Activated T-helper 2 cell treated with anti-CD3 and anti-CD28 coated beads, Interferon-gamma antibody, Interleukin-2, Interleukin-4, amounts not matched to agents 10 μg/mL and 5 μg/mL and 100 μg/mL, durations not matched to agents 14 hours and 24 hours and 36 hours (primary cell): ENCODE measurements at places on chromosomes 12 and 14.

- H3K4me1 ChIP-seq, result peaks cover 5% of the 10 kb centered on the region
- no peaks in the 10 kb centered on the region for H3K36me3 ChIP-seq
- H3K4me3 ChIP-seq, result peak overlapping the region; percentile 26
- H3K27me3 ChIP-seq, result peaks cover 51% of the 10 kb centered on the region
- DNase-seq, result no peak
- H3K27ac ChIP-seq, result no peak overlapping the region
These were observed 451 bp downstream of the IRAK3 start for GRCh38 chr12:66189486-66189843.

DNA sequence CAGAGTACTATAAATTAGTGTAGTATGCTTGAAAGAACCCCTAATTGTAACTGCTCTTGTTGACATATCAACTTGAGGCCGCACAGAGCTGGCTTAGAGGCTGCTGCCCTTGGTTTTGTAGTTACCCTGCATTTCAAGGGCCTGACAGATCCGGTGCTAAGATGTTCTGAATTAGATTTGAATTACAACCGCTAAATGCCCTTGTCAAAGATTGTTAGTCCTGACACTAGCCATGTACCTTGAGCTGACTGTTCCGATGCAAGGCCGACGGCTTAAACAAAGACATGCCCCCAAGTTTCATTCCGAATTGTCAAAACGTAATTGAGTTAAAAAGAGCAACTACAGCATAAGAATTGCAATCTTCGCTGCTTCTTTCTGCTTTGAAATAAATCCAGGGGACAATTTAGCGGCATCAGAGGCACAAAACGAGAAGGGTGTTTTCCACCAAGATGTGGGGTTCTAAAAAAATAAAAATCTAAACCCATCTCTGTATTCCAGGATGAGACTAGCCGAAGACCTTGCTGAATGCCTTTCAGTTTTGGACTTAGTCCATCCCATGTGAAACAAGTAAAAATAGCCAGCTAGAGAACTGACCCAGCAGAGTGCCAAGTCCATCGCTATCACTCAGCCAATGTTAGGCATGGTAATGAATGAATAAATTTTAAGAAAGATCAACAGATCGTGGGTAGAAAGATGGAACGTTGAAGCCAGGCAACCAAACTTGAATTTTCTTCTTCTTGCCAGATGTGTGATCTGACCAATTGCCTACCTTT, 148.7 kb downstream of the DICER1 start:
- no peaks in the 10 kb centered on the region for H3K4me1 ChIP-seq
- no peak overlapping the region for H3K27ac ChIP-seq
- peaks cover 7% of the 10 kb centered on the region for H3K27me3 ChIP-seq
- no peak overlapping the region for H3K4me3 ChIP-seq
- H3K36me3 ChIP-seq, result no peaks in the 10 kb centered on the region

DNA sequence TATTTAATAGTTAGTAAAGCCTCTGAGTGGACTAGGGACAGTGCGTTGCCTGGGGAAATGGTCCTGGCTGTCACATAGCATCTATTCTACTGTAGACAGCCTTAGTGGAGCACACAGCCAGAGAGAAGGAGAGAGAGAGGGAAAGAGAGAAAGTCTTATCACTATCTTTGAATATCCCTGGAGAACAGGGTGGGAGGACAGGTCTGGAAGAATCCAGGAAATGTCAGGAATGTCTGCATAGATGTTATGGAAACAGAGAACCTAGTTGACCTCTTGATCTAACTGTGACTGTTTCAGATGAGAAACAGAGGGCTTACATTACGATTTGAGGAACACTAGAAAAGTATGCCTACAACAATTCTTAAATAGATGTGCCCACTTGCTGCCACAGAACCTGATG, 92.8 kb downstream of the SLC15A5 start:
- H3K4me1 ChIP-seq, result no peaks in the 10 kb centered on the region
- H3K27me3 ChIP-seq, result no peaks in the 10 kb centered on the region
- H3K4me3 ChIP-seq, result no peak overlapping the region
- no peak overlapping the region for H3K27ac ChIP-seq

DNA sequence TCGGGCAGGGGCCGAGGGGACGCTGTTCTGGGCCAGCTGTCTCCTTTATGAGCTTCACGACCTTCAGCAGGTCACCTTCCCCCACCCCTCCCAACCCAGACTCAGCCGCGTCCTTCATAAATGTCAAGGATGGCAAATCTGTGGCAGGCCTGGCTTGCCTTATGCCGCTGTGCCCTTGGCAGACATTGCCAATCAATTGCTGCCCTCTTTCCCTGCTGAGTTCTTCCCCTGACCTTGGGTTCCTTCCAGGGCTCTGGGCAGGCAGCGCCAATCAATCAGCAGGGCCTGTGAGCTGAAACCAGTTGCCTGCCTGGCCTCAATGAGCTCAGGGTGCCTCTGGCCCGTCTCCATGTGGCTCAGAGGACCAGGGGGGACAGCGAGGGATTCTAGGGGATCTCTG, 7.7 kb downstream of the FAM222A start:
- no peak for DNase-seq
- peaks cover 32% of the 10 kb centered on the region for H3K27me3 ChIP-seq
- H3K4me1 ChIP-seq, result no peaks in the 10 kb centered on the region
- H3K4me3 ChIP-seq, result no peak overlapping the region
- no peak overlapping the region for H3K27ac ChIP-seq
- no peaks in the 10 kb centered on the region for H3K36me3 ChIP-seq

- H3K36me3 ChIP-seq, result no peaks in the 10 kb centered on the region
- no peak for DNase-seq
- H3K4me3 ChIP-seq, result no peak overlapping the region
- no peaks in the 10 kb centered on the region for H3K27me3 ChIP-seq
These were observed 220.5 kb downstream of the BCAT1 start for GRCh38 chr12:24728366-24728765.

DNA sequence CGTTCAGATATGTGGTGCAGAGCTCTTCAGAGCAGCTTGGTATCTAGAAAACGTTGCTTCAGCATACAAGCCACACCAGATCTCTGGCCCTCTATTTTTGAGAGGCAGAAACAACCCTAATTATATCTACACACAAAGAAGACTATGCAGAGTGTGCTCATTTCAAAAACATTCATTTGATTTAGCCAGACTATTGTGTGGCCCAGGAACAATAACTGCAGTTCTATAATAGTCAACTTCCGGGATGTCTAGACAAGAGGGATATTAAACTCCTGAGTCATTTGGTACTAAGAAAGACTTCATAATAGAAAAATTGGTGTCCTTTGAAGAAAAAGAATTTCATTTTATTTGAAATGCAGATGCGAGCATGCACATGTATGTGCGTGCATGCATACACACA, 153.8 kb downstream of the PELI2 start:
- no peaks in the 10 kb centered on the region for H3K36me3 ChIP-seq
- no peaks in the 10 kb centered on the region for H3K4me1 ChIP-seq
- no peak overlapping the region for H3K27ac ChIP-seq
- no peaks in the 10 kb centered on the region for H3K27me3 ChIP-seq
- no peak for DNase-seq

- no peak overlapping the region for H3K4me3 ChIP-seq
- H3K4me1 ChIP-seq, result peaks cover 4% of the 10 kb centered on the region
- no peaks in the 10 kb centered on the region for H3K36me3 ChIP-seq
- H3K27me3 ChIP-seq, result peaks cover 25% of the 10 kb centered on the region
These were observed 13.7 kb downstream of the OR6J1 start for GRCh38 chr14:22630486-22630885.

GRCh38 chr12:58169826-58170225, 228.5 kb downstream of the ATP23 start:
- H3K4me3 ChIP-seq, result no peak overlapping the region
- H3K27ac ChIP-seq, result no peak overlapping the region
- no peak for DNase-seq
- H3K4me1 ChIP-seq, result no peaks in the 10 kb centered on the region
- peaks cover 3% of the 10 kb centered on the region for H3K27me3 ChIP-seq

DNA sequence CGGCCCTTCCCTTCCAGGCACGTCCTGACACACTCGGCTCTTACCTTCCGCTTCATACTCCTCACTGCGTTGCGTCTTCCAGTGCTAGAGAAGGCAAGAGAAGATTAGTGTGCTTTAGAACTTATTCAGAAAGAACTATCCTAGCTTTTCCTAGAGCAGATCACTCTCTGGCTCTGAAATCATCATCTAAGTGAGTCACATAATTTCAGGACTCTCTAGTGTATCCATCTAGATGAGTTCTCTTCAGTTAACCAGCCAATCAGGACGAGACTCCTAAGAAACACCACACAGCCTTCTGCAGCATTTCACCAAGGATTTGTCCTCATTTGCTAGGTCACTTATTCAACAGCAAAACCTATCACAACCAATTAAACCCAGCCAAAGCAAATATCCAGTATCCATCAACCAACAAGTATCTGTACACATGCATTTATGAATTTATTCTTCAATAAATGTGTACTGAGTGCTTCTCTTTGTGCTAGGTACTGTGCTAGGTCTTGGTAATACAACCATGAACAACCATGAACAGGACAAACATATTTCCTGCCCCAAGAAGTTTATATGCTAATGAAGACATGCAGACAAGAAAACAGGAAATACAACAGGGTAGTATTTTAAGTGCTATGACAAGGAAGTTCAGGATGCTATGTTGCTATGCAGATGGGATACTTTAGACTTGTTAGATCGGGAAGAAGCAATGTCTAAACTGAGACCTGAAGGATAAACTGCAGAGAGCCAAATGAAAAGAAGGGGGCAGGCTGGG, 52.1 kb downstream of the NIN start:
- peaks cover 27% of the 10 kb centered on the region for H3K36me3 ChIP-seq
- peaks cover 18% of the 10 kb centered on the region for H3K4me1 ChIP-seq

GRCh38 chr14:22168092-22168955, 420.7 kb downstream of the DAD1 start:
- no peaks in the 10 kb centered on the region for H3K36me3 ChIP-seq
- peaks cover 9% of the 10 kb centered on the region for H3K4me1 ChIP-seq
- DNase-seq, result no peak
- peak overlapping the region; percentile 77 for H3K4me3 ChIP-seq

- H3K4me1 ChIP-seq, result peaks cover 10% of the 10 kb centered on the region
- no peak overlapping the region for H3K4me3 ChIP-seq
- peaks cover 7% of the 10 kb centered on the region for H3K27me3 ChIP-seq
- H3K36me3 ChIP-seq, result no peaks in the 10 kb centered on the region
- no peak for DNase-seq
These were observed 17.7 kb upstream of the C1S start for GRCh38 chr12:7042842-7043241.

- no peaks in the 10 kb centered on the region for H3K36me3 ChIP-seq
- H3K4me3 ChIP-seq, result no peak overlapping the region
- no peaks in the 10 kb centered on the region for H3K4me1 ChIP-seq
- no peaks in the 10 kb centered on the region for H3K27me3 ChIP-seq
- no peak for DNase-seq
- no peak overlapping the region for H3K27ac ChIP-seq
These were observed 302.4 kb downstream of the NELL2 start for GRCh38 chr12:44573723-44574122.

DNA sequence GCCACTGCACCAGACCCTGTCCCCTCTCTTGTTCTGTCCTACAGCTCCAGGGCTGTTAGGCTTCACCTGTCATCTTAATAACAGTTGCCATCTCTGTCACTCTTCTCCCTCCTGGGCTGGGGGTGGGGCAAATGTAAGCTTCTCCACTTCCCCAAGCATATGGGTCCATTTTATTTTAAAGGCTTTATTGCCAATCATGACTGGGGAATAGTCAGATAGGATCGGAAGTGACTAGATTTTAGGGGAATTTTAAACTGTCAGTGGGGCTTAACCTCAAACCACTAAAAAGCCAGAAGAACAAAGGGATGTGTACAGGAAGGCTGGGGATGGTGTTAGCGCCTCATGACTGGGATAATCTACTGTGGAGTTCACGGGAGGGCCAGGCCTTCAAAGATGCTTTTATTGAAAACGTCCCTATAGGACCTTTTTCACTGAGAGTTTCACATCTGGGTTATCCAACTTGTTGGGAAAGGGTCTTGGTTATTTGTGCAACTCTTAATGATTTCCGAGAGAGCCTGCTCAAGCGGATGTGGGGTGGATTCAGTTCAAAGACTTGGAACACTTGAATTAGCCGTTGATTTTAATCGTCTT, 41.6 kb downstream of the CHST11 start:
- H3K27me3 ChIP-seq, result no peaks in the 10 kb centered on the region
- DNase-seq, result no peak
- H3K4me1 ChIP-seq, result peaks cover 81% of the 10 kb centered on the region

DNA sequence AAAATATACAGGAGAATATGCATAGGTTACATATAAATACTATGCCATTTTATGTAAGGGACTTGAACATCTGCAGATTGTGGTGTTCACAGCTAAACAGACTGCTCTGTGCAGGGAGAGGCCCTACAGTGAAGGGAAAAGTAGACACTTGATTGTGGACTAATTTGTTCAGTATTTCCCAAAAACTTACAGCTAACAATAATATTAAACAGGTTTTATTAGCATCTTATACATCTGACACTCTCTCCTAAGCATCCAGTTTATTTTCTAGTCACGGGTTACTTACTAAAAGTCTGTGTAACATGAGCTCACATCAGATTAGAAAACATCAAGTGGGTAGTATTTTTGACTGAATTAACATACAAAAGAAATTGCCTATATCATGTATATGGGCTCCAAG, 53.3 kb upstream of the OR5AU1 start:
- DNase-seq, result no peak
- H3K27me3 ChIP-seq, result no peaks in the 10 kb centered on the region
- H3K36me3 ChIP-seq, result peaks cover 96% of the 10 kb centered on the region
- no peak overlapping the region for H3K27ac ChIP-seq
- H3K4me1 ChIP-seq, result peaks cover 18% of the 10 kb centered on the region

- no peaks in the 10 kb centered on the region for H3K27me3 ChIP-seq
- H3K36me3 ChIP-seq, result no peaks in the 10 kb centered on the region
- DNase-seq, result no peak
- no peak overlapping the region for H3K27ac ChIP-seq
These were observed 47.1 kb upstream of the ATXN7L3B start for GRCh38 chr12:74490390-74491064.

- peaks cover 18% of the 10 kb centered on the region for H3K4me1 ChIP-seq
- no peak for DNase-seq
- H3K4me3 ChIP-seq, result no peak overlapping the region
- no peak overlapping the region for H3K27ac ChIP-seq
- H3K36me3 ChIP-seq, result no peaks in the 10 kb centered on the region
- H3K27me3 ChIP-seq, result no peaks in the 10 kb centered on the region
These were observed 847.2 kb downstream of the VRK1 start for GRCh38 chr14:97644365-97644764.

GRCh38 chr14:70664698-70665447, 23.2 kb downstream of the TTC9 start:
- H3K4me3 ChIP-seq, result no peak overlapping the region
- H3K36me3 ChIP-seq, result peaks cover 22% of the 10 kb centered on the region
- no peaks in the 10 kb centered on the region for H3K27me3 ChIP-seq
- H3K27ac ChIP-seq, result no peak overlapping the region

- H3K27me3 ChIP-seq, result peaks cover under 1% of the 10 kb centered on the region
- H3K4me3 ChIP-seq, result no peak overlapping the region
- no peak overlapping the region for H3K27ac ChIP-seq
These were observed 109.4 kb downstream of the DACT1 start for GRCh38 chr14:58747181-58747580.
